ENCODE measurements at places on chromosomes 3 and 15.

DNA sequence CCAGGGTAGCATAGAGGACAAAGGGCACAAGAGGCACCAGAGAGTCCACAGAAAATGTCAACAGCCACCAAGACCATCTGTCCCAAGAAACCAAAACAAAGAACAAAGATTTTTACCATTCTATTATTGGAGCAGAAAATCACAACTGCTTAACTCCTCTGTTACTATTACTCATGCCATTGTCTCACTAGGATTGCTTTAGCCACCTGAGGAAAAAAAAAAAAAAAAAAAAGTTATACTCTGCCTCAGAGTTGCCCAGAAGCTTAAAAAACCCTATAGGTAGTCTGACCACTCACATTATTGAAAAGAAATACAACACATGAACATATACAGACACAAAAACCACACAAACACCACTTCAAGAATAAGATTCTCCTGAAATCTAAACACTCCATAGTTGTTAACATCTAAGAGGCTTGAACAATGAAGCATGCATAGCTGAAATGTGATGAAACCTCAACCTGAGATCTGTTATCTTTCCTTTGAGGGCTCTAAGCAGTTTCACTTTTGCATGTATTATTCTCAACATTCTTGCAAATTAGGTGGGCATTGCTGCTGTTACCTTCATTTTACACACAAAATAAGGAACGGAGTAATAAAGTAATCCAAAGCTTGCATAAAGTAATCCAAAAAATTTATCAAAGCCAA lies 85.4 kb downstream of the IGSF11 start:
- no peak for DNase-seq

DNA sequence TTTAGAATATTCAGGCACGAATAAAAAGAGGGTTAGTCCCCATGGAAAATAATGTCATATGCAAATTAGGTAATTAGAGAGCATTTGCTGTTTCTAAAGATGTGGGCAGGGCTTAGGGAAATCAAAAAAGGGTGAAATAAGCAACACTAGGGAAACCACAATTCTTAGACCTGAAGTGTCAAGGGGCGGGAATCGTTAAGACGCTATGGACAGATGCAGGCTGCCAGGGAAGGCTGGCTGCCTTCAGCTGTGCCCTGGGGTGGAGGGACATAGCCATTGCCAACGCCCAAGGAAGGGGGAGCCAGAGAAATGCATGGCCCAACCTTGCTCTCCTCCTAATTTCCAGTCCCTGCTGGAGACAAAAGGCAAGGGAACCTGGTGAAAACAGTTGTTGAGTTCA lies 141.7 kb upstream of the PROK2 start:
- no peak for DNase-seq

GRCh38 chr15:29312387-29312786 lies 42.8 kb upstream of the NSMCE3 start:
- no peak for DNase-seq

DNA sequence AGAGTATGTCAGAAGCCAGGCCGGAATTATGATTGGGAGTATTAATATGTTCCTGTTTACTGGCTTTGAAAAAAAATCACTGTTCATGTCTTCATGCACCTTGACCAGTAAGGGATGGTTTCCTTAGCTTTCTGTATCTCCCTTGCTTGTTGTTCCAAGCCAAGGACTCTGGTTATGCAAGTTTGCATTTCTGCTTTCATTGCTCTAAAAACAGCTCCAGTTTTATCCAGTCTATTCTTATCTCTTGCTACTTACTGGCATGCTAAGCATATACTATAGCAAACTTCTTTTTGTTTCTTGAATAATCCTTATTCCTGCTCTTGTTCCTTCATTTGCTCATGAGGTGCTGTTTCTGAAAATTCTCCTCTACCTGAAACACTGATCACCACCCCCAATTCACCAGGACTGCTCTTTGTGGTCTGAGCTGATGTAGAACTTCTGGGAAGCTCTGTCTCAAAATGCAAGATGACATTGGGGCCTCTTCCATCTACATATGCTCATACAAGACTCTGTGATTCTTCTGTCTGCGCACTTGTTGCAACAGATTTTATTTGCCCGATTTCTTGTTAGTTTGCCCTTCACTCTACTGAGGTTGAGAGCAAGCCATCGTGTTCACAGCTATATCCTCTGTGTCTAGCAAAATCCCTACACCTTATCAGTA lies 173.0 kb downstream of the EBLN2 start:
- DNase-seq, result no peak

- DNase-seq, result no peak
Measured at GRCh38 chr15:35055416-35056105, 29.5 kb downstream of the NANOGP8 start.

Measured in stimulated activated CD4-positive, alpha-beta T cell treated with anti-CD3 and anti-CD28 coated beads, Interleukin-1b, Interleukin-23, amount 100 ng/mL, for 48 hours (primary cell).